ENCODE measurements at places on chromosomes 16 and 17.
A peak's percentile ranks its signal among the peaks of the same experiment; 100 is the strongest.

DNA sequence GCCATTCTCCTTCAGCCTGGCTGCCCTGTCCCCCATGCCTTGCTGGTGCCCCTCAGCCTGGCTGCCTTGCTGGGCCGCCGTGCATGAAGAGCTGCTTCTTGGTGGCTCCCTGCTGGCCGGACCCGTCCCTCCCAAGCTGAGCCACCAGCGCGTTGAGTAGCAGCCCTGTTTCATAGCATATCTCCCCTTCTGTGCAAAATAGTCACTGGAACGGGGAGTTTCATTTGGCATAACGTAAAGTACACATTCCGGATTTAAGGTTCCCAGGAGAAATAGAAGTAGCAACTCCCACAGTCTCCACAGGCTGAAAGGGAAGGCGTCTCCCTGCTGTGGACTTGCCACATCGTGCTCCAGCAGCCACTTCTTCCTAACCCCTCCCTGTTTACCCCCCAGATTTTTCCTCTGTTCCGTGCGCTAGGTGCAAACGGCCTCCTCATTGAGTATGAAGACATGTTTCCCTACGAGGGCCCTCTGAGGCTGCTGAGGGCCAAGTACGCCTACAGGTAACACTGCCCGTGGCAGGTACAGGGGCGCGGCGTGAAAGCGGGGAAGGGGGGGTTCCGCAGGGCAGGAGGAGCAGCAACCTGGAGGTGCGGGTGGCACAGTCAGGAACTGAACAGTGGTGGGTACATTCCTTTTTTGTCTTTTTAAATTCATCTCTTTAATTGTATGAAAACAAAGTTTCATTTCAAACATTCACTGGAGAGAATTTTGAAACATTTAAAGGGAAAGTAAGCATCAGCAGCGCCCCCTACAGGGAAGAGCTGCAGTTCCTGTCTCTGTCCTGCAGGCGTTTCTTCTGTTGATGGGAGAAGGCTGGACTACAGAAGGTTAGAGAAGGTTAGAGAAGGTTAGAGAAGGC, 5.8 kb upstream of the OGFOD3 start:
- peak; percentile 45 for DNase-seq

DNA sequence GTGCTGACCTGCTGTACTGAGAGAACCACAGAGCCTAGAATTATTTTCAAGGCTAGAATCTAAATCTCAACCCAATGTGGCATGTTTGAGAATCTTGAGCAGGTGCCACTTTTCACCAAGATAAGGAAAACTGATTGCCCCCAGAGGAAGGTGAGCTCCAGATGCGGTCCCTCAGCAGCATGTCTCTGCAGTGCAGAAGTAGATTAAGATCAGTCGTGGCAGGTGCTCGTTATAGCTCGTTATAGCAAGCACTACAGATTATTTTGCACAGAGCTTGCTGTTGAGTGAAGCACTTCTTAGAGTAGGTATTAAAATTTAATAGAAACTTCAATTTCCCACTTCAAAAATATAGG, 176.0 kb downstream of the AATF start:
- peak; percentile 4 for DNase-seq

DNA sequence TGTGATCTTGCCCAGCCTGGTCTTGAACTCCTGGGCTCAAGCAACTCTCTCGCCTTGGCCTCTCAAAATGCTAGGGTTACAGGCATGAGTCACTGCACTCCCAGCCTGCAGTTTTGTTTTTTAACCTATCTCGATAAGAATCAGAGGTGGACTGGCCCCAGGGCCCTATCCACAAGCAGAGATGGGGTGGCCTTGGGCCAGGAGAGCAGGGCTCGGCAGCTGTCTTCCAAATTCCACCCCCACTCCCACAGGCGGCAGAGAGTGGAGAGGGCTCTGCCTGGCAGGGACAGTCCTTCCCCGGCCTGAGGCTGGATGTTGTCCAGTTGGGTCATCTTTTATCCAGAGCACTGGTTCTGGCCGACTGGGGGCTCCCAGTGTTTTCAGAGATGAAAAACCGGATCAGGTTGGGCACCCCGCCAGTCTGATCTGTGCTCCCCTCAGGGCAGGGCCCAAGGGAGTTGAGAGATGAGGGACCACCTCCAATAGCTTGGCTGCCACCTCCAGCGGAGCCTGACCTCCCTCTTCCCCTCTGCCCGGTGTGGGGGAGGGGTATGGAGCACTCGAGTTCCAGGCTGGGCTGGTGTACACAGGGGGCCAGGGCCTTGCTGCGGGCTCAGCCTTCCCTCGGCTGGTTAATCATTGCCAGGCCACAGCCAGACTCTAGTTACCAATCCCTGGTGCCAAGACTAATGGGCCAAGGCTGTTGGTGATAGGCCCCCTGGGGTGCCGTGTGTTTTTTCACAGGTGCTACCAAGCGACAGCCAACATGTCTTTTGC, 30.3 kb upstream of the MYO15B start:
- DNase-seq = no peak

GRCh38 chr16:23944381-23944780, 108.6 kb downstream of the PRKCB start:
- DNase-seq = no peak

- no peak for DNase-seq
Observed at GRCh38 chr17:9095390-9095789, 74.1 kb downstream of the NTN1 start.

- no peak for DNase-seq
Observed at GRCh38 chr16:84246679-84247077, 6.9 kb upstream of the KCNG4 start.
